ENCODE measurements at places on chromosomes 7 and 10.

- DNase-seq = no peak
These were observed 732.7 kb upstream of the AUTS2 start for GRCh38 chr7:68865351-68866199.

- no peak for DNase-seq
These were observed 72.7 kb upstream of the SEC61G start for GRCh38 chr7:54831644-54832095.

DNA sequence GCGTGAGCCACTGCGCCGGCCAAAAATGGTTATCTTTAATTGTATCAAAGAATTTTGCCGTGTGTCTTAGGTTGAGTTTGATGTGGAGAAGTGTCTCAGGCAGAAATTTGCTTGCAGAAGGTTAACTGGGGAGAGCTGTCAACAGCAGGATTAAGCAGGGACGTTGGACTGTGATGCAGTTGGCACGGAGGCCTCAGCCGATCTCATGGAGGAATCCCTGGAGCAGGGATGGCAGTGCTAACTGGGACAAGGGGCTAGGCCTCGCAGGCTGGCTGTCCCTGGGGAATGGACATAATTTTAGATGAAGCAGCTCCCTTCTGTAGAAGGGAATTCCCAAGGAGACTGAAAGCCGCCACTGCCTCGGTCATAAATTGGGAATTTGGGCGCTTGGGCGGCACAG lies 12.3 kb upstream of the KIF5B start:
- no peak for DNase-seq

DNA sequence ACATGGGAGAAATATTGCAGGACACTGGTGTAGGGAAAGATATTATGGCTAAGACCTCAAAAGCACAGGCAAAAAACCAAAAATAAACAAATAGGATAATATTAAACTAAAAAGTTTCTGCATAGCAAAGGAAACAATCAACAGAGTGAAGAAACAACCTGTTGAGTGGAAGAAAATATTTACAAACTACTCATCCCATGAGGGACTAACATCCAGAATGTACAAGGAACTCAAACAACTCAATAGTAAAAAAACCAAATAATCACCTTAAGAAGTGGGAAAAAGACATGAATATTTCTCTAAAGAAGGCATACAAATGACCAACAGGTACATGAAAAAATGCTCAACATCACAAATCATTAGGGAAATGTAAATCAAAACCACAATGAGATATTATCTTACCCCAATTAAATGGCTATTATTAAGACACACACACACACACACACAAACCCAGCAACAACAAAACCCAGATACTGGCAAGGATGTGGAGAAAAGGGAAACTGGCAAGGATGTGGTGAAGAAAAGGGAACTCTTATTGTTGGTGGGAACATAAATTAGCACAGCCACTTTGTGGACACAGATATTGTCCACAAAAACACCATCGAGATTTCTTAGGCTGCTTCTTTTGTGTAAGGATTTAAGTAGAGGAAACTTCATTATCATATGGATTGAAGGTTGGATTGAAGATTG lies 9.8 kb upstream of the RAB18 start:
- DNase-seq = no peak

- no peak for DNase-seq
These were observed 30.1 kb downstream of the SEMA3D start for GRCh38 chr7:85156661-85157208.

DNA sequence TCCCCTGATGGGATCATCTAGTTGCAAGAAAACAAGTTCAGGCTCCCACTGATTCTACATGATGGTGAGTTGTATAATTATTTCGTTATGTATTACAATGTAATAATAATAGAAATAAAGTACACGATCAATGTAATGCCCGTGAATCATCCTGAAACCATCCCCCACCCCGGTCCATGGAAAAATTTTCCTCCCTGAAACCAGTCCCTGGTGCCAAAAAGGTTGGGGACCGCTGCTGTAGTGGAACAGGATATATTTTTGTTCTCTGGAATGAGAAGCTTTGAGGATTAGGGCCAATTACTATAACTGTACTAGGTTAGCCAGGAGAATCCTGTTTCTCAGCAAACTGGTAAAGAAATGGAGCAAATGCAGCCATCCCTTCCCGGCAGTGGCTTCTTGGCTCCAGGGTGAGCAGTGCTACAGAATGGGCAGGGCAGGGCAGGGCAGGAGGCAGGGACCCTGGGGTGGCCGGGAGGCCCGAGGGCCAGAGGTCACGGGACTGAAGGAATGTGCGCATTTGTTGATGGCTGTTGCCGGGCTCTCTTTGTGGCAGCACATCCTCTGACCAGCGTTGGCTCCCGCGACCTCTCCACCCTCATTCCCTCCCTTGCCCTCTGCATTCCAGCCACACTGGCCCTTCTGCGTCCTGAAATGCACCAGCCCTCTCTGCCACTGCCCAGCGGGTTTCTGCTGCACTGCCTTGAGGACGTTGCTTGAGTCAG lies 162.3 kb upstream of the NPS start:
- no peak for DNase-seq

DNA sequence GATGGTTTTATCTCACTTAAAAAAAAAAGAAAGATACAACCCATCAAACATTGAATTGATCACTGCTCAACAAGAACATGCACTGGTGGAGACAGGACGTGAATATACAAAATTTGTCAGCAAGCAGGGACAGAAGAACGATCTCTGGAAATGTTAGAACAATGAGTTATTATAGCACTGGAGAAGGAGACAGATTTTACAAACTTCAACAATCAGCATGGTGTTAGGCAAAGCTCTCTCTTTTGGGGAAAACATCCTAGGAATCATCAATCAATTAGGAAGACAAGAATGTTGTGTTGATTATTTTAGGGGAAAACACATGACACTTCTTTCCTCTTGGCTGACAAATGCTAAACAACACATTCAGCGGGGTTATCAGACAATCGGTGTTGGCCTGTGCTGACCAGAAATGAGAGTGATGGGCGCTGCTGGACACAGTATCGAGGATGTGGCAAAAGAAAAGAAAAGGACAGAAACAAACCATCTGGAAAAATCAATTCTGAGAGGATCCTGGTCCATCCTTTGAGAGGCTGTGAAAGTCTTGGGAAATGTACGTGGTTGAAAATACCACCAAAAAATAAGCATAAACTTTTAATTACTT lies 103.9 kb downstream of the RAPGEF5 start:
- no peak for DNase-seq

- DNase-seq = no peak
These were observed 377.2 kb upstream of the VWC2 start for GRCh38 chr7:49396229-49396628.

DNA sequence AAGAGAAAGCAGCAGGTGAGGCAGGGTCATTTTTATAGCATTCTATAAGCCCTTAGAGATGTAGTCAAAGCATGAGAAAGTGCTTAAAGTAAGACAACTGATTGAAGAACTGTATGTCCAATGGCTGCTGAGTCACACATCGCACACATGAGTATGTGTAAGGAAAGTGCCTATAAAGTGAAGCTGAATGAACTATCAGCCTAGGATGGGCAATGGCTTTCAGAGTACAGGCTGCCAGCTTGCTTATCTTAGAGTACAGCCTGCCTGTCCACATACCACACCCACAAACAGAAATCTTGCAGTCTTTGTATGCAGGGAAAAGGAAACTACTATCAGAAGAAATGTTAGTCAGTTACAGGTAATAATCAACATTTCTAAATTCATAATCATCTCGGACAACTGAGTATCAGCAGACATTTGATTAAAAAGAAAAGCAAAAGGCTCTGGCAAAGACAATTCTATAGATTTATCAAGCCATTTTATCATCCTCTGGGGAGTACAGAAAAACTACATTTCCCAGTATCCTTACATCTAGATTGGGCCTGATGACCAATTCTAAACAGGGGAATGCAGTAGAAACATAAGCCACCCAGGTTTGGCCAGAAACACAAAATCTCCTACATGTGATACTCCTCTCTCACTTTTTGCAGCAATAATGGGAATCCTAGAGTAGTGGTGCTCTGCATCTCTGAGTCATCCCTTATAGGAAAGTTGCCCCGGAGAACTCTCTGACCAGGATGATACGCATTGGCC lies 16.2 kb upstream of the EPHB6 start:
- no peak for DNase-seq

GRCh38 chr10:3668966-3669330 lies 116.1 kb downstream of the KLF6 start:
- no peak for DNase-seq

DNA sequence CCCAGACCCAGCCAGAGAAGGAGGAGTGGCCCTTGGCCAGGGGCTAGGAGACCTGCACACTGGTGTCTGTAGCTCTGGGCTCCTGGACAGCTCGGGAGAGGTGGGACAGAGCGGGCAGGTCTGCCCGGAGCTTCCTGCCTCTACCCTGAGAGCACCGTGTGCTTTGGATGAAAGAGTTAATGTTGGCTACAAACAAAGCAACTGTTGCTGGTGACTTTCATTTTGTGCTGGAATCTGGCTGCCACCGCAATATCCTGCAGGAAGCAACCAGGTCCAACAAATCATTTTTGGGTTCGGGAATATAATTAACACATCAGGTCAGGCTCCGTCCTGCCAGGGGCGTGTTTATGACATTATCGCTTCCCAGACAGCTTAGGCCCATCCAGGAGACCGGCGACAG lies 441.8 kb upstream of the MKI67 start:
- no peak for DNase-seq

GRCh38 chr10:19778996-19779395 lies 37.2 kb upstream of the PLXDC2 start:
- DNase-seq = no peak

DNA sequence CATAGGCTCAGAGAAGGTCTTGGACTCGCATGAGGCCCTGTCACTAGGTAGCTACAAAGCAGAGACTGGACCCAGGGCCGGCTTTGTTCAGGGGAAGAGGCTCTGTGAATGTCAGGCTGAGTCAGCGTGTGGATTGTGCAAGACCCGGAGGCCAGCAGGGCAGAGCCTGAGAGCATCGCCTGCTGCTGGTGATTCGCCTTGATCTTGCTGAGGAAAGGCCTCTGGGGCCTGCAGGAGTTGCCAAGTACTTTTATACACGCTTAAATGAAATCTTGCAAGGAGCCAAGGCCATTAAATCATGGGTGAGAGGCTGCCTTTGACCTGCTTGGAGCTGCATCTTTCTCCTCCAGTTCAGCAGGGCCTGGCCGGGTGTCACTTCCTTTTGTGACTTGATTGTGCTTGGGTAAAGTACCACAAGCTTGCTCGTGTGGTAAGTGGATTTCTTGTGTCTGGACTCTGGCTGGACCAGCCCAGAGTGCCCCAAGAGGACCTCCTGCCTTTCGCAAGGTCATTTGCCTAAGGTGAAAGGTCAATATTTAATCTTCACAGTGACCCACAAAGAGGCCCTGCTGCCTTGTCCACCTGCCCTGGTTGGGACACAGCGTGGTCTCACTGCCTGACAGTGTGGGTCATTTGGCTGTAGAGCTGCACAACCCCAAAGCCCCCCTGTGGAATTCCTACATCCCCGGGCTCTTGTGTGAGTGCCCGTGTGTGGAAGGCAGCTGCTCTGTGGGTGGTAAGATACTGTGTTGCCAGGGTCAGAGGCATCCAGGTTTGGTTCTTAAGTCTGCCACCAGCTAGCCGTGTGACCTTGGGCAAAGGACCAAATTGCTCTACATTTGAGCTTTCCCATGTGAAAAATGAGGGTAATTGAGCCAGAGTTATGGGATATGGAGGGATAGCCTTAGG lies 38.6 kb upstream of the SH2D4B start:
- DNase-seq = no peak

DNA sequence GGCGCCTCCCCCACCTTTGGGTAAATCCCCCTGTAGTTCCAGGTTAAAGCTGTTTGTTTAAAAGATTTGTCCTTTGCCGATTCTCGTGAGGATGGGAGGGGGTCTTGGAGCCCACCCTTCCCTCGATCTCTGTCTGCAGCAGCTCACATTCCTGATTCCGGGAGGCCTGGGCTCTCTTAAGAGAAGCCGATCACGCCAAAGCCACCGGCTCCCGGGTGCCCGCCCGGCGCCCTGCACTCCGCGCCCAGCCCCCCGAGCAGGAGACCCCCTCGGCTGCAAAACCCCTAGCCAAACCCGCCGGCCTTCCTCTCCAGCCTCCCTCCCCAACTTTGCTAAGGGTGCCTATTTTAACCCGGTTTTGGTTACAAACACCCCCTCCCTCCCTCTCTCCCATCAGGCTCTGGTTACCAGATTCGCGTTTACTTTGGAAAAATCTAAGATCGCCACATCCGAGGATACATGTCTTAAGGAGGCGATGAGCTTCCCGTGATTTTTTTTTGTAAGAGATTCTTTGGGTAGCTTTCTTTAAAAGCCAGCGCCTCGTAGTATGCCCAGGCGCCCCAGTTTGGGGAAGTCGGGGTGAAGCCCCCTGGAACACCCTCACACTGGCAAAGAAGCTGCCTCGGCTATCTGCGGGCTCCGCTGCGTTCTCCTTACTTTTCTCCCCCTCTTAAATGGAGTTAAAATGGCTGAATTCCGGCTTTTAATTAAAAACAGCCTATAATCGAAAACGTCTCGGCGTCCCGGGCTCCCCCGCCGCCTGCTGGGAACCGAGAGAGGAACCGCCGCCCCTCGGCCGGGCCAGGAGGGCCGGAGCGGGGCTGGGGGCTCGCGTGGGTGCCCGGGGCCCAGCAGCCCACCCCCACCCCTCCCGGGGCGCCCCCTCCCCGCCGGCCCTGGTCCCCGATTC lies 983 bp downstream of the TNRC18 start:
- DNase-seq = no peak

GRCh38 chr7:113246738-113247137 lies 128.4 kb upstream of the SMIM30 start:
- DNase-seq = no peak

GRCh38 chr10:52740155-52740549 lies 32.4 kb downstream of the MBL2 start:
- DNase-seq = no peak

DNA sequence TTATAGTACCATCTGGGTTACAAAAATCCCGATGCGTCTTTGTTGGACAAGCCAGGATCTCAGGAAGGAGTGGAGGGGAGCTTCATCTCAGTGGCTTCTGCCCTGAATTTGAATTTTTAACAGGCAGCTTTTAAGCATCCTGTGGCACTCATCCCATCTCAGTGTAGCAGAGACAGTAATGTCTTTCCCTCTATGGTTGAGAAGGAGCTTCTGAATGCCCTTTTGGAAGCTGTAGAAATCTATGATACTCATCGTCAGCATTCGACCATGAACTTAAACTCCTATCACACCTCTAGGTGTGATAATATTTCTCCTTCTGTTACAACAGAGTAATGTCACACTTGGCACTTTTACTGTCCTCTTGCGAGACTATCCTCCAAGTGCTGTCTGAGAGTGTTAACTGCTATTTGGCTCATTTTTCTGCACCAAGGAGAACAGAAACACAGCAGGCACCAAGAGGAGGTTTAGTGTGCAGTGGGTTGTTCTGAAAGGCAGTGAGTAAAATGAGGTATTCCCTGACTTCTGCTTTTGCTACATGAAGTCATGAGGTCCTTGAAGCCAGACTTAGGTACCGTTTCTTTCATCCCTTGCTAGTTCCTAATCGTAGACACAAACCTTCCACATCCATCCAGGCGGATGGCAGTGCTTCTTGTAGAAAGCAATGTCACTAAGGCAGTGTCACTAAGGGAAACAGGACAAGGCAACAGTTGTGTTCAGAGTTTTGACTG lies 177.4 kb downstream of the CELF2 start:
- no peak for DNase-seq

DNA sequence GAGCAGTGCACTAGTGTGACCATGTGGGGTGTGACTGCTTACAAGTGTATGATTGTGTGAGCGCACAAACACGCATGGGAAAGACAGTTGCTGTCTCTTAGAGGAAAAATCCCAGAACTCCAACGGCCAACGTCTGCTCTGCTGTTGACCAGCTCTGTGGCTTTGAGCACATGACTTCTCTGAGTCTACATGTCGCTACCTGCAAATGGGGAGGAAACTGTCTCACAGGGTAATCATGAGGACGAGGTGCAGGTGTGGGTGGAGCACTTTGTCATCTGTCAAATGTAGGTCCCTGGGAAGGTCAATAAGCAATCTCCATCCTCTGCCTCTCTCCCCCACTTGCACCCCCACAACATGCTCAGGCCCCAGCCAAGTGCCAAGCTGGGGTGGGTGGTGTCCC lies 31.2 kb upstream of the TLX1 start:
- no peak for DNase-seq

Data from stimulated activated CD8-positive, alpha-beta memory T cell treated with anti-CD3 and anti-CD28 coated beads, Interleukin-15, amount 100 ng/mL, for 24 hours (primary cell).